WTC11 (cell line): ENCODE measurements at places on chromosomes 5 and 9. TPM values are rescaled to one million over a fixed set of nuclear protein-coding genes. Genes with fewer than 3 reads are reported as not detected.

Gene PTGS1
- 0.89 to 1.1 TPM (median 1.0 TPM) in 3 replicates for total RNA-seq

DNA sequence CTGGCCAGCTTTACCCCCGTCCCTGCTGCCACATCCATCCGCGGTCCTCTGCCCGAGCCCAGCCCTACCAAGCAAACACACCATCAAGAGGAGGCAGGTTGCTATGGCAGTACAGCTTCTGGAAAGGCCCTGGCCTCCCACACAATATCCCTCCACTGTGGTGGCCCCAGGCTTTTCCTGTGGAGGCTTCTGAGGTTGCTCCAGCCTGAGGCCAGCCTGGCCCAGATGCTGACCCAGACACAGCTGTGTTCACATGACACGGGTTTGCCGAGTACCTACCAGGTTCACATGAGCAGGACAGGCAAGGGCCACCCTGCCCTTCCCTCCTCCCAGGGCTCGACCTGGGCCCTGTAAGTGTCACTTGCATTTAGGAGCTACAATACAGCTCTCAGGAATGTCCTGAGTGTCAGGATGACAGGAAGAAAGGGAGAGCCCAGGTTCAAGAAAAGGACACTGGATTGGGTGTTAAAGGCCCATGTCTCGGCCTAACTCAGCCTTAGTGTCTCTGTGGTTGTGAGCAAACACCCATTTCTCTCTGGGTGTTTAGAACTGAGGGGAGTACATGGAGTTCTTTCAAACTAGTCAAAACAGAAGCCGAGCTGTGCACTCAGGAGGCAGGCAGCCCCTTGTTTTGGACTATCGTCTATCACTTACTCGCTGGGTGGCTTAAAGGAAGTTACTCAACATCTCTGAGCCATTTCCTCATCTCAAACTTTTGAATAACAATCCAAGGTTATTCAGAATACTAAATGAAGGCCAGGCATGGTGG, 40.2 kb downstream of the NAIF1 start:
- peaks cover 4% of the 10 kb centered on the region for H3K4me1 ChIP-seq
- no peak for DNase-seq
- no peaks in the 10 kb centered on the region for H3K27me3 ChIP-seq
- no peak overlapping the region for H3K4me3 ChIP-seq
- H3K36me3 ChIP-seq: no peaks in the 10 kb centered on the region

Gene IFNK
- total RNA-seq: not detected in 3 replicates

Gene IFNA21
- total RNA-seq: not detected in 3 replicates

GRCh38 chr5:167049043-167049663, 1242.3 kb upstream of the WWC1 start:
- H3K27ac ChIP-seq: no peak overlapping the region
- no peak overlapping the region for H3K4me3 ChIP-seq
- H3K36me3 ChIP-seq: no peaks in the 10 kb centered on the region
- H3K4me1 ChIP-seq: peaks cover 10% of the 10 kb centered on the region
- H3K27me3 ChIP-seq: no peaks in the 10 kb centered on the region

DNA sequence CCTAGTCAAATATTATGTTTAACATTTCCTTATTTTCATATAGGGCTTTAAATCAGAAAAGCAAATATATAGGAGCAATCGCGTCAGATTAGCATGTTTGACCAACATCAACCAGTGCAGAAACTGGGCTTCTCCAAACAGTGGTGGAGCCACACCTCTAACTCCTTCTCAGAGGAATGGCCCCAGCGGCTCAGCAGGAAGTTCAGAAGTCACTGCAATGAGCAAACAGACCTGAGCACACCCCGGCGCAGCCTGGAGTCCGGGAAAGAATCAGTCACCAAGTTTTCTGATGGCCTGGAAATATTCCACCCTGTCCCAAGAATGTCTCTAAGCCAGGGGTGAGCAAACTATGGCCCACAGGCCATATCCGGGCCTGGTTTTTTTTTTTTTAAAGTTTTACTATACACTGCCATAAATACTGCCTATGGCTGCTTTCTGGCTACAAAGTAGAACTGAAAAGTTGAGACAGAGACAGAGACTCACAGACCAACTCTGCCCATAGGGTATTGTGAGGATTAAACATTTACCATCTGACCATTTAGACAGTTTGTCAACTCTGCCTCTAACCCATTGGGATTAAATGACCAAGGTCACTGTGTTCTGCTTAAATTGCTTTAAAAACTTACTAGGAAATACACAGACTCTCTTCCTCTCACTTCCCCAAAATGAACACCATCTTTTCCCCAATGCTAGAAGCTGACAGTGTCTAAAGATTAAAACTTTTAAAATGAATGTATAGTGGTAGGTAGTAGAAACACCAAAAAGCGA, 5.4 kb downstream of the GOLM1 start:
- DNase-seq: no peak
- H3K4me3 ChIP-seq: no peak overlapping the region
- H3K4me1 ChIP-seq: peaks cover 41% of the 10 kb centered on the region

Gene FBN2
- 47.1 to 56.7 TPM (median 48.0 TPM) in 3 replicates for total RNA-seq

Gene STPG3
- total RNA-seq: 0.21 to 0.26 TPM in 2 of 3 replicates, not detected in the other

GRCh38 chr5:145948921-145949320, 12.5 kb downstream of the SH3RF2 start:
- peaks cover 23% of the 10 kb centered on the region for H3K4me1 ChIP-seq
- H3K27ac ChIP-seq: no peak overlapping the region
- no peak overlapping the region for H3K4me3 ChIP-seq
- no peaks in the 10 kb centered on the region for H3K36me3 ChIP-seq

Gene EGR1
- total RNA-seq: 15.7 to 30.0 TPM (median 28.5 TPM) in 3 replicates

DNA sequence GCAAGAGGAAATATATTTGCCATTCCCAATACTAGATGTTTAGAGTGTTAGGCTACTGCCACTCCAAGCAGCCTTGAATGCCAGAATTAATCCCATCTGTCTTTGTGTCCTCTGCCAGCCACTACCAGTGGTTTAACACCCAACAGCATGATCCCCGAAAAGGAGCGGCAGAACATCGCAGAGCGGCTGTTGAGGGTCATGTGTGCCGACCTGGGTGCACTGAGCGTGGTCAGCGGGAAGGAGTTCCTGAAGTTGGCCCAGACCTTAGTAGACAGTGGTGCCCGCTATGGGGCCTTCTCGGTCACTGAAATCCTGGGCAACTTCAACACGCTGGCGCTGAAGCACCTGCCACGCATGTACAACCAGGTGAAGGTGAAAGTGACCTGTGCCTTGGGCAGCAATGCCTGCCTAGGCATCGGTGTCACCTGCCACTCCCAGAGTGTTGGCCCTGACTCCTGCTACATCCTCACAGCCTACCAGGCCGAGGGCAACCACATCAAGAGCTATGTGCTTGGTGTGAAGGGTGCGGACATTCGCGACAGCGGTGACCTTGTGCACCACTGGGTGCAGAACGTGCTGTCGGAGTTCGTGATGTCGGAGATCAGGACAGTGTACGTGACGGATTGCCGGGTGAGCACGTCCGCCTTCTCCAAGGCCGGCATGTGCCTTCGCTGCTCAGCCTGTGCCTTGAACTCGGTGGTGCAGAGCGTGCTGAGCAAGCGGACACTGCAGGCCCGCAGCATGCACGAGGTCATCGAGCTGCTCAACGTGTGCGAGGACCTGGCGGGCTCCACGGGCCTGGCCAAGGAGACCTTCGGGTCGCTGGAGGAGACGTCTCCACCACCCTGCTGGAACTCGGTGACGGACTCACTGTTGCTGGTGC, 29.3 kb downstream of the AMBP start:
- peaks cover 18% of the 10 kb centered on the region for H3K36me3 ChIP-seq
- no peaks in the 10 kb centered on the region for H3K4me1 ChIP-seq
- no peak for DNase-seq
- no peak overlapping the region for H3K4me3 ChIP-seq
